Renal cortex interstitium (tissue), 15 donors: ENCODE measurements at places on chromosomes 1 and 21. TPM values are rescaled to one million over a fixed set of nuclear protein-coding genes. Genes with fewer than 3 reads are reported as not detected.
A peak's percentile ranks its signal among the peaks of the same experiment; 100 is the strongest.

Gene CD52
- 5.0 TPM for polyA plus RNA-seq

Gene RTCA
- 36.7 TPM for polyA plus RNA-seq

Gene GJA8
- 0.57 TPM for polyA plus RNA-seq

Gene TCP10L
- 1.6 TPM for polyA plus RNA-seq

Gene HMCN1
- 41.2 TPM for polyA plus RNA-seq

Gene SV2A
- 8.3 TPM for polyA plus RNA-seq

Gene ALDH9A1
- 115 TPM for polyA plus RNA-seq

Gene GOLT1A
- 2.3 TPM for polyA plus RNA-seq

GRCh38 chr1:159986531-159986930 lies 32.5 kb upstream of the SLAMF9 start:
- DNase-seq: no peak

GRCh38 chr1:88503646-88504045 lies 180.4 kb upstream of the PKN2 start:
- no peak for DNase-seq

- no peak for DNase-seq
These were observed 1.3 kb downstream of the FOXE3 start for GRCh38 chr1:47417170-47418044.

- no peak for DNase-seq
These were observed 50.9 kb downstream of the PCNT start for GRCh38 chr21:46374761-46375389.

- no peak for DNase-seq
These were observed 43.6 kb downstream of the ACP6 start for GRCh38 chr1:147626739-147627138.

DNA sequence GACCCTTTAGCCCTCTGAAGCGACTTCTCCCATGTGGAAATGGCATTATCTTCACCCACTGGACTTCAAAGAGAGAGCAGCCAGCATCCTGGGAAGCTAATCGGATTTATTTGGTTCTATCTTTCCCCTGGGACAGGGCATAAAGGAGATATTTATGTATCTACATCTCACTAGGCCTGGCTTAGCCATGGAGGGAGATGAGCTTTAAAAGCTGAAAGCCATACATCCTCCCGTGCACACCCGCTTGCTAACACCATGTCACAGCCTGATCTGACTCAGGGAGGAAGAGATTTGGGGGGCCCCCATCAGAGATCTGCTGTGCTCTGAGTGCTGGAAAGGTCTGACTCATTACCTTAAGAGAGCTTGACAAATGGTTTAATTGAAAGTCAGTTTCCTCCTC lies 155.9 kb downstream of the PLXNA2 start:
- no peak for DNase-seq

GRCh38 chr21:46264046-46264689 lies 21.2 kb downstream of the MCM3AP start:
- DNase-seq: no peak

GRCh38 chr1:12666141-12666735 lies 22.4 kb downstream of the AADACL4 start:
- DNase-seq: no peak

GRCh38 chr1:55378582-55378981 lies 163.4 kb upstream of the USP24 start:
- DNase-seq: peak; percentile 26

GRCh38 chr1:31335007-31335406 lies 37.9 kb downstream of the FABP3 start:
- no peak for DNase-seq

DNA sequence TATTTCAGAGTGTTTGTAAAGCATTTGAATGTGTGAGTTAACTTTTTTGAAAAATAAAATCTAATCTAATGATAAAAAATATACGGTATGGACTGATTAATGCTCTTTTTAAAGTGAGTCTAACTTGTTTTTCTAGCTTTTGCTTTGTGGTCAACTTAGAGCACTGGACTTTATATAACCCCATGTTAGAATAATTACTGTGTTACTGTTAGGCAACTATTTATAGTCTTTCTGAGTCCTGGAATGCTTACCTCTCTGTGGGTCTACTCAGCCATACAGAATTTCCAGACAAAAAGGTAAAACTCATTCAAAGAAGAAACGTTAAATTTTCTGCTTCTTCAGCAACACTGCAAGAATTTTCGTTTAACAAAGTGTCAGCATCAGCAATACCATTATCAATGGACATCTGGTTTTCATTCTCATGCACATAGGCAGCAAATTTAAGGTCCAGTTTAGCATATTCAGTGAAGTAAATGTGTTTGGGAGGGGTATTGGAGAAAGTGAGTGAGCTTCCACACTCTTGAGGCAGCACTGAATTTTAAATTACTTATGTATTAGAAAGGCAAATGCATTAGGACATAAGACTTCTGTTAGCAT lies 664.7 kb upstream of the NEGR1 start:
- no peak for DNase-seq

DNA sequence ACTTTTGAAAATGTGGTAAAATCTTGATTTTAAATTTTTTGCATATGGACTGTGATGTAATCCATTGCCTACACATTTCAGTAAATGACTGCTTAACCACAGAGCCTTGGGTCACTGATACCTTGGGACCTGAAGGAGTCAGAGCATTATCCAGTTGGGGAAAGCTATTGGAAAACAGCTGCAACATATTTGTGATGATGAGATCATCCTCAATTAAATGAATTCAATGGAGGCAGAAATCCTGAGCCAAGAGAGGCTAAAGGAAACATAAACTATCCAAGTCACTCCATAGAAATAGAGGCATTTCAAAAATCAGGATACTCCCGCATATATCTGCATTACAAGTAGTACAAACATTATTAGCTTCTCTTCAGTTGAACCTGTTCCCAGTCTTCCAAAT lies 99.8 kb upstream of the PRMT6 start:
- DNase-seq: no peak

- DNase-seq: no peak
These were observed 272.2 kb downstream of the VAV3 start for GRCh38 chr1:107692580-107693345.

DNA sequence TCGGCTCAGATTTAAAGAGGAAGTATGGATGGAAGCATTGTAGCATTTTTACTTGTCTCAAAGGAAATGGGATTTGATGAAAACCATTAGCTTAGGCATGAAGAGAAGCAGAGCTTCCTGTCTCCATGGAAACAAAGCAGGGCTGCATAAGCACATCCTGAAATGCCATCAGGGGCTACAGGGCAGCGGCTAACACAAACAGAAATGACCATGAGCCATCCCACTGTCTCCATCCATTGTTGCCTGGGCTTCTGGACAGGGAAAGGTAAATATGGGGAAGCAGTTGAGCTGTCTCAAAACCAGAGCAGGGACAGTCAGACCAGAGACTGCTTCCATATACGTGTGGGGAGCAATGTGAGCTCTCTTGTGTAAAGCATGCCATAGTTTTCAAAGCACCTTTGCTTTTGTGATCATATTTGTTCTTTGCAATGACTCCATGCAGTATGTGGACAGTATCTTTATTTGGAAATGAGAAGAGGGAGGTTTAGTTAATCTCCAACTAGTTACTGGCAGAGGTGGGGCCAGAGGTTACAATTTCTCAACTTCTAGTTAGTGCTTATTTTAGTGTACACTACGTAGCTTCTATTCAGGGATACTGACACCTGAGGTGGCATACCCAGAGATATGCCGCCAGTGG lies 176.1 kb downstream of the CACNA1E start:
- no peak for DNase-seq

DNA sequence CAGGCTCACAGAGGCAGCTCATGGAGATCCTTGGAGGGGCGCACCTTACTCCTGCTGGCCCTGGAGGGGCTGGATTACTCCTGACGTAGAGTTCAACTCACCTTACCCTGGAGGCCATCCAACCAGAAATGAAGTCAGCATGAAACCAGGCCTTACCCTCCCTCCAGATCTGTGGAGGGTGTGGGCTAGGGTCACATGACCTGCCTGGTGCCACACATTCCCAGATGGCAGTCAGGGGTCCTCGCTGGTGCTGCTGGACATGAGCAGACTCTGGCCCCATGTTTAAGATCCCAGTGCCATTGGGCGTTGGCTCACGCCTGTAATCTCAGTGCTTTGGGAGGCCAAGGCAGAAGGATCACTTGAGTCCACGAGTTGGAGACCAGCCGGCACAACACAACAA lies 4.5 kb downstream of the C21orf58 start:
- DNase-seq: no peak

GRCh38 chr21:38766987-38767722 lies 38.6 kb upstream of the ETS2 start:
- no peak for DNase-seq

GRCh38 chr1:61741711-61742619 lies at the start of gene PATJ:
Gene PATJ, plus strand, starts transcription at chr1:61742480. Its CDS starts 20,413 bp downstream, at chr1:61762893.
- DNase-seq: peak; percentile 51
